ENCODE measurements at places on chromosomes 2 and 18. TPM values are rescaled to one million over a fixed set of nuclear protein-coding genes. Genes with fewer than 3 reads are reported as not detected.

PAIP2B gene
- 0.85 TPM for total RNA-seq

SLC14A1 gene
- 27.6 TPM for total RNA-seq

FER1L5 gene
- total RNA-seq: 1.4 TPM

GPC1 gene
- 52.1 TPM for total RNA-seq

SCN1A gene
- 0.28 TPM for total RNA-seq

FOSL2 gene
- total RNA-seq: 59.2 TPM

CGREF1 gene
- total RNA-seq: 7.0 TPM

C2orf81 gene
- total RNA-seq: 0.57 TPM

KCNJ13 gene
- not detected for total RNA-seq

CYP1B1 gene
- total RNA-seq: 23.0 TPM

UGT1A1 gene
- total RNA-seq: not detected

All from smooth muscle cell of bladder (primary cell).